ENCODE measurements at places on chromosomes 16 and 17. TPM values are rescaled to one million over a fixed set of nuclear protein-coding genes. Genes with fewer than 3 reads are reported as not detected.

Gene MLKL
- 19.8 TPM for total RNA-seq

Gene WSB1
- 172 TPM for total RNA-seq

Gene SLC38A8
- total RNA-seq = not detected

Gene HAS3
- 12.3 TPM for total RNA-seq

Gene CDH8
- total RNA-seq = not detected

Gene CCL5
- total RNA-seq = 0.43 TPM

Gene CDH3
- 0.13 TPM for total RNA-seq

Gene PIGW
- 10.2 TPM for total RNA-seq

Gene TMEM100
- 0.91 TPM for total RNA-seq

Gene MT1M
- total RNA-seq = 6.3 TPM
